ENCODE measurements at places on chromosomes 12 and 14.

DNA sequence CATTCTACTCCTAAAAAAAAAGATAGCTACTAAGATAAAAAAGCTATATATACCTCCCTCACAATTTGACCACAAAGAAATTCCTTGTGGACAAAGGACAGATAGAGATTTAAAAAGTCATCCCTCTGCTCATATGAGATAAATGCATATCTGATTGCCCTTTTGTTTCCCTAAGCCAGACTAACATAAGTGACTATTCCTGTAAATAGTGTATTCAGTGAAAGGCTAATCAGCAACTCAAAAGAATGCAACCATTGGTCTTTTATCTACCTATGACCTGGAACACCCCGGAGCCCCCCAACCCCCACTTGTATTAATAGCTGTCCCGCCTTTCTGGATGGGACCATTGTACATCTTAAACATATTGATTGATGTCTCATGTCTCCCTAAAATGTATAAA lies 6.3 kb upstream of the TMPO start:
- no peak for DNase-seq

DNA sequence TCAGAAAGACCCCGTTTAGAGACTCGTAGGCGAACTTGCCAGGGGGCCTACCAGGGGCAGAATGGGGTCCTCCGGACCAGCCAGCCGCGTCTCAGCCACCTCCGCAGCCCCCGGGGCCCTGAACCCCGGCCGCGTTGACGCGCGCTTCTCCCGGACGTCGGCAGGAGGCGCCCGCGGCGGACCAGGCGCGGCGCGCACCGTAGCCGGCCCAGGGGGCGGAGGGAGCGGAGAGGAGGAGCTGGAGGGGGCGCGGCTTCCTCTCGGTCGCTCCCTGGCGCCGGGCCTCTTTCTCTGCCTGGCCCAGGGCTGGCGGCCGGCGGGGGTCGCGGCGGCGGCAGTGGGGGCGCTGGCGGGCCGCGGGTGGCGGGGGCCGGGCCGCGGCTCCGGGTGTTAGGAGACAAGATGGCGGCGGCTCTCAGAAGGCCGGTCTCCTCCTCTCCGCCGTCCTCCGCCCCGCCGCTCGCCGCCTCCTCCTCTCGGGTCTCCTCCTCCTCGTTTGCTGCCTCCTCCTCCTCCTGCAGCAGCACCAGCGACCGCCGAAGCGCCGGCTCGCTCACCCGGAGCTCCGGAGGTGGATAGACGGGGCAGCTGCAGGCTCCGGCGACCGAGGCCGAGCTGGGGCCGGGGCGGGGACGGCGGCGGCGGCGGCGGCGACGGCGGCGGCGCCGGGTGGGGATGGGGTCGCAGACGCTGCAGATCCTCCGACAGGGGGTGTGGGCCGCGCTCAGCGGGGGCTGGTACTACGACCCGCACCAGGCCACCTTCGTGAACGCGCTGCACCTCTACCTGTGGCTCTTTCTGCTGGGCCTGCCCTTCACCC lies at the start of gene PCNX1:
PCNX1 (plus strand) TSS at position 284 of the 820 bp plus-strand sequence; CDS start at position 676, 392 bp downstream.
- DNase-seq = peak; percentile 79

DNA sequence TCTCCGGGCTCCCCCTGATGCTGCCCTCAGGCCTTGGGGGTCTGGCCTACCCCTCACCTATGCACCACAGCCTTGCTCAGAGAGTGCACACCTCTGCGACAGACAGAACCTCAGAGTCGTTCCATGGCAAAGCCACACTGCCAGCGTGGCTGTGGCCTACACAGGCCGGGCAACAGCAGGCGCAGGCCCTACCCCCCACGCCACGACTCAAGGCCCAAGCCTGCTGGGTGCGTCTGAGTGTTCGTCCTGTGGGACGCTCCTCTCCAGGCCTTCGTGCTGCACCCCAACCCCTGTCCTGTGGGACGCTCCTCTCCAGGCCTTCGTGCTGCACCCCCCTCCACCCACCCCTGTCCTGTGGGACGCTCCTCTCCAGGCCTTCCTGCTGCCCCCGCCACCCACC lies 54.2 kb downstream of the LRCOL1 start:
- DNase-seq = no peak

GRCh38 chr14:22926316-22926715 lies 2.9 kb downstream of the PRMT5 start:
- no peak for DNase-seq

- no peak for DNase-seq
These were observed 26.2 kb downstream of the ATF1 start for GRCh38 chr12:50790081-50790480.

- DNase-seq = no peak
These were observed 7.6 kb downstream of the MDM1 start for GRCh38 chr12:68324531-68324930.

- DNase-seq = no peak
These were observed 71.0 kb downstream of the NIN start for GRCh38 chr14:50759800-50760543.

- no peak for DNase-seq
These were observed 118.8 kb upstream of the PARP11 start for GRCh38 chr12:3991798-3992580.

- no peak for DNase-seq
These were observed 665.7 kb upstream of the TBX3 start for GRCh38 chr12:115349711-115350110.

- no peak for DNase-seq
These were observed 13.9 kb downstream of the CDCA4 start for GRCh38 chr14:105006831-105007592.

GRCh38 chr14:51028851-51029754 lies 65.8 kb downstream of the TRIM9 start:
- DNase-seq = no peak

GRCh38 chr12:21813125-21813524 lies 38.6 kb upstream of the KCNJ8 start:
- no peak for DNase-seq

DNA sequence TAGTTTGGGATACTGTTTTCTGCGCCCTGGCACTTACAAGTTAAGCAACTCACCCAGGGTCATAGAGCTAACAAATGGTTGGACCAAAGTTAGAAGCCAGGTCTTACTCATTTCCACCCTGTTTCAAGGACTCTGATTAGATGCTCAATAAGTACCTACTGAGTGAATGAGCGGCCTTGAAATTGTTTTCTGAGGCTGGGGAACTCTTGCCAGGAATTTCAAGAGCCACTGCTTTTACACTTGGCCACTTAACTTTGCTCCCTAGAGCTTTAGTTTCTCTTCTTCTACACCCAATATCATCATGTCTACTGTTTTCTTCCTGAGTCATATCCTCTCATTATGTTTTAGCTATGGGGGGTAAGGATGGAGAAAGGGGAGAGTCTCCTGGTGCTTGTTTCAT lies 431.6 kb downstream of the ZFP36L1 start:
- DNase-seq = no peak

DNA sequence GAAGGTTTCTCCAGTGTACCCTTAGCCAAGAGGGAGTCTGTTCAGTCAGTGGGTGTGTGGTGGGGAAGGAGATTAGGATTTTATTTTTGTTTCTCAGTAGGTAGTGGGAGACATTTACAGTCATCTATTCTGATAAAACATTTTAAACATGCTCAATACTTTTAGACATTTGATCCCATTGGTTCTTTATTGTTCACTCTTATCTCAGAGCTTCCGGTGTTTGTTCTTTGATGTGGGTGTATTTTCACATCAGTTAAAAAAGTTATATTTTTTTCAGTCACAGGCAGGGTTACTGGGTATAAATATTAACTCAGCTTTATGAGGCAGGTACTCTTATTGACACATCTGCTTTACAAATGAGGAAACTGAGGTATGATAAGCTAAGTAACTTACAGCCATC lies 43.3 kb upstream of the LRRK2 start:
- DNase-seq = no peak

DNA sequence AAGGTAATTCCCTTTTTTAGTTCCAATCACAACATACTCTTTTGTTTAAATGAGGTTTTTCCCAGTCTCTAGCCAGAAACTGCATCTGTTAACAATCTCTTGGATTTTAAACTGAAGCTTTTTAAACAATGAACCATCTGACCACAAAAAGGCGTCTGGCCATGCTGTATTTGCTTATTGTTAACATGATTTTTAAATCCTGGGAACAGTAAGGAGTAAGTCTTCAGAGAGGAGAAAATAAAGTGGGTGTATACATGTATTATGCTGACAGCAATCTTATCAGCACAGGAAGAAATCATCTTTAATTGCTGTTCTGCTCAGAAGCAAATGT lies 106.2 kb downstream of the DAAM1 start:
- no peak for DNase-seq

GRCh38 chr12:79508622-79509021 lies 182.1 kb downstream of the PAWR start:
- no peak for DNase-seq

DNA sequence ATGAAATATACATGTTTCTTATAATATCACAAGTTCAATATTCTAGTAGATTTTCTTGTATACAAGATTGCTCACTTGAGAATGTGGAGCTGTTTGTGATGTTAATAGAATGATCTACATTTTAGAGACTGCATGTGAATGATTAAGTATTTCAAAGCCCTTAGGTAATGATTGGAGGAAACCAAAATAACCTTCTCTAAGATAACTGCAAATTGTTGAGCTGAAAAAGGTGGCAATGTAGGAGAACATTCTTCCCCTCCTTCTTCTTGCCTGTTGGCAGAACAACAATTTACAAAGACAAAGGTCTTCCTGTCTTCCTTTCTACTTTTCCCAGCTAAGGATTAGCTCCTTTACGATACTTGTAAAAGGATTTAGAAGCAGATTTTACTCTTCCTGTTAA lies 2.0 kb upstream of the CLEC6A start:
- no peak for DNase-seq

GRCh38 chr14:68974759-68975347 lies 4.2 kb downstream of the ACTN1 start:
- DNase-seq = no peak

DNA sequence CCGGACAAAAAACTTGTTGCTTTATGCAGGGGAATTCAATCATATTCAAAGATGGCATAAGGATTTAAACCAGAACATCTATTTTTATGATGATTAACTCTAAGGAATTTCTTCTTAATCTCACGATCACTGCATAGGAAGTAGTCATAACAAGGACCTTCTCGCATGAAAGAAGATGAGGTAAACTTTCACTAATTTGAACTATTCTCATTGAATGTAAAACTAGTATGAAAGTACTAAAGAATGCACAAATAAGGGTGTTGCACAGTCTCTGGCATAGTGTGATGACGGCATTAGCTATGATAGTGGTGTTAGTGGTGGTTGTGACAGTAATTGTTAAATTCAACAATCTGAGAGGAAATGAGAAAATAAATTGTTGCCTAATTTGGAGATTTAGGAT lies 280.0 kb downstream of the SLC6A15 start:
- DNase-seq = no peak

- DNase-seq = no peak
These were observed 78.0 kb upstream of the MDM1 start for GRCh38 chr12:68410018-68410660.

DNA sequence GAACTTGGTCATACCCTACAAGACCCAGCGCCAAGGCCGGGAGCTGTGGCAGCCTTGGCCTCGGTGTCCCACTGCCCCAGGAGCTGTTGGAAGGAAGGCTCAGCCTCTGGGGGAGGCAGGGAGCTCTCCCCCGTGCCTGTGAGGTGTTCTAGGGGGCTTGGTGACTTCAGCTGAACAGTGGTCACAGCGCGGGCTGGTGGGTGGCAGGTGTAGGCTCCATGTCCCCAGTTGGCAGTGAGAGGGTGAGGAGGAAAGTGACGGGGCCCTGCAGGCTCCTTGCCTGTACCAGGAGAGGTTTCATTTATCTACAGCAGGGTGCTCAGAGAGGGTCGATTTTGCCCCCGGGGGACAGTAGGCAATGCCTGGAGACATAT lies 47.5 kb downstream of the DLK1 start:
- DNase-seq = no peak

DNA sequence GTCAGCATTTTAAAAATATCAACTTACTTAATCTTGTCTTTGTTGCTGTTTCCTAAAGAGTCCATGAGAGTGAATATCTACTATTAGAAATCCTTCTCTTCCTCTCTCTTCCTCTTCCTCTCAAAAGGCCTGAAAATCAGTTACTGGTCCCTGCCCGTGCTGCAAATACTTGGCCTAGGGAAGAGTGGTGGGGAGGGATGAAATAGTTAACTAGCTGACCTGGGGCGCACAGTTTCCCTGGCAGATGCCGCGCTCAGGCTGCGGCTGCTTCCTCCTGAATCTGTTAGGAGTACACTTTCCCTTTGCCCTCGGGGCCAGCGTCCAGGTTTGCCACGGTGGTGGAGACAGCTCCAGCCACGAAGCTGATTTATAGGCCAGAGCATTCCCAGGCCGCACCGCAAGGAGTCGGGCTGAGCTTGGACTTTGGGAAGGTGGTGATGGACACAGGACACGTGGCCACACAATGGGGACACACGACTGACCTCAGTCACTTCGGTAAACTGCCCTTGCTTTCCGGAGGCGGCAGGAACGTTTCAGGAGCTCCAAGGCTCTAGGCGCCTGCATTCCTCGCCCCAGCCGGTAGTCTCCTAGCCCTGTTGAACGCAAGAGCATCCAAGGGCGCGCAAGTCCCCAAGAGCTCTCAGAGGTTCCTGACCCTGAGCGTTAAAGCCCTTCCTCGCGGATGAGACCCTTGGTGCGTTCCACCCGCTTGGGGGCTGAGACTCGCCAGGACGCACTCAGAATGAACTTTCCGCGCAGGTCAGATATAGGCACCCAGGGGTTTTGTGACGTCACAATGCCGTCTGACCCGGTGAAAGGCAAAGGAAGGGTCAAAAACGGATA lies 7.1 kb upstream of the ASCL1 start:
- DNase-seq = no peak

DNA sequence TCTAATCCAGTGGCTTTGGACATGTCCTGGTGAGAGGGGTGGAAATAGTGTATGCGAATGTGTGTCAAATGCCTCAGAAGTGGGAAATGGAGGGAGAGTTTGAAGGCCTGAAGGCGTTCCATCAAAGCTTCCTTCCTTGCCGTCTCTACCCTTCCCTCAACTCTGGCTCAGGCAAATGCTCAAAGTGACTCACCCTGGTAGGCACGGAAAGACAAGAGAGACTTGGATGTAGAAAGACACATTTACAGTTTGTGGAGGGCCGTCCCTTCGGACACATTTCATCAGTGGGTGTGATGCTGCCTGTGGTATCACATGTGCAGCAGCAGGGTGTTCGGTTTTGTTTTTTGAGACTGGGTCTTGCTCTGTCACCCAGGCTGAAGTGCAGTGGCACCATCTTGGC lies 36.7 kb downstream of the CHST11 start:
- DNase-seq = no peak

DNA sequence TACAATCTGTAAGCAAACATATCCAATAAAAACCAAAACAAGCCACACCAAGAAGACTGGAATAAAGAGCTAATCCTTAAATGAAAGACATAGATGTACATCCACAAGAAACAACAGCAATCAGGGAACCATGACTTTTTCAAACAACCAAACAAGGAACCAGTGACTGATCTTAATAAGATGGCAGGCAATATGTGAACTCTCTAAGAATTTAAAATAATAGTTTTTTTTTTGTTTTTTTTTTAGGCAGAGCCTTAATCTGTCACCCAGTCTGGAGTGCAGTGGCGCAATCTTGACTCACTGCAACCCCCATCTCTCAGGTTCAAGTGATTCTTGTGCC lies 52.9 kb upstream of the CAPRIN2 start:
- DNase-seq = no peak

Data from stimulated activated CD8-positive, alpha-beta memory T cell treated with anti-CD3 and anti-CD28 coated beads, Interleukin-4, amount 100 ng/mL, for 1 hour (primary cell).